Stimulated activated CD4-positive, alpha-beta T cell treated with anti-CD3 and anti-CD28 coated beads, Interleukin-1b, Interleukin-23, amount 100 ng/mL, for 1 hour (primary cell): ENCODE measurements at places on chromosomes 1 and 21.

GRCh38 chr1:6495041-6495441 is 3.6 kb upstream of the PLEKHG5 start:
- DNase-seq, result no peak

GRCh38 chr1:14887044-14887566 is 266.4 kb upstream of the TMEM51 start:
- no peak for DNase-seq

DNA sequence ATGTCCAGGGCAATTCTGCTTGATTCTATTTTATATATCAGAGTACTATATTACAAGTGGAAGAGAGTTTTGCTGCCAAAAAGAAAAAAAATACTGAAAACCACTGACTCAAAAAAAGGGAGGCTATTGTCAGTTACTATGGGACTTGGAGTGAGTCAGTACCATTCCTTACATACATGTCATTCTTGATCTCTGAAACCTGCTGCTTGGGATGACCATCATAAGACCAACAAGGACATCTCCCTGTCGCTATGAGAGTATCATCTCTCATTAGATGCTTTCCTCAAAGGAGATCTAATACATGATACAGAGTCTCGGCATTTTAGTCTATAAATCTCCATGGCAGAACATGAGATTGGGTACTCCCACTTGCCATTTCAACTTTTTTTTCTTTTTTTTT is 11.8 kb upstream of the INPP5B start:
- no peak for DNase-seq

DNA sequence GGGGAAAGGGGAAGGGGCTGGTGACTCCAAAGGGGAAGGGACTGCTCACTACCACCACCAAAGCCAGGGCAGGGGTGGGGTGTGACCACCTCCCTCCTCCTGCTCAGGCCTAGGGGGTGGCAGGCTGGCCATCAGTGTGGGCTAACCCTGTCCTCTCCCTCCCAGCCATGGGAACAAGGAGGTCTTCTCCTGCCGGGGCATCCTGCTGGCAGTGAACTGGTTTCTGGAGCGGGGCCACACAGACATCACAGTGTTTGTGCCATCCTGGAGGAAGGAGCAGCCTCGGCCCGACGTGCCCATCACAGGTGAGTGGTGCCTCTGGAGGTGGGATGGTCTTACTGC is 5.7 kb downstream of the ZC3H12A start:
- DNase-seq, result no peak

GRCh38 chr21:32371913-32372314 is 20.9 kb downstream of the URB1 start:
- DNase-seq, result no peak

DNA sequence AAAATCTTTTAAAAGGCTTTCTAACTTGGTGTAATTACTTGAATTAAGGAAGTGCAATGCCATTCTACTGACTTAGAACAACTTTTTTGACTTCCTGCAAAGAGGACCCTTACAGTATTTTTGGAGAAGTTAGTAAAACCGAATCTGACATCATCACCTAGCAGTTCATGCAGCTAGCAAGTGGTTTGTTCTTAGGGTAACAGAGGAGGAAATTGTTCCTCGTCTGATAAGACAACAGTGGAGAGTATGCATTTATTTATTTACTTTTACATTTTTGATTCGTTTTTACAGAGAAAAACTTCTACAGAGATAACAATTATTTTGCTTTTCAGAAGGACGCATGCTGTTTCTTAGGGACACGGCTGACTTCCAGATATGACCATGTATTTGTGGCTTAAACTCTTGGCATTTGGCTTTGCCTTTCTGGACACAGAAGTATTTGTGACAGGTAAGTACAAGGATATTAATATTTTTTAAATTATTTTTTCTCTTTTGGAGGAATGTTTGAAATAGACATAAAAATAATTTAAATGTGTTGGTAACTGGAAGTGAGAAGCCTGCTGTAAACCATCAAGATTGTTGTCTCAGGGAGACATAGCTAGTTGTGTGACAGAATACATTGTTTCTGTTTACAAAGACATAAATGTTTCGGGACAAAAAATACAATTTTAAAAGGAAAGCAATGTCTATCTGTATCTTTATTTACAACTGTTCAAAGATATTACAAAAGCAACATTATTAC is at the start of gene PTPRC:
TSS of gene PTPRC (plus strand) at position 147 of the 742 bp plus-strand sequence. CDS start at position 376, 229 bp downstream.
- no peak for DNase-seq

GRCh38 chr1:222546548-222547259 is 1.2 kb downstream of the HHIPL2 start:
- DNase-seq, result no peak

DNA sequence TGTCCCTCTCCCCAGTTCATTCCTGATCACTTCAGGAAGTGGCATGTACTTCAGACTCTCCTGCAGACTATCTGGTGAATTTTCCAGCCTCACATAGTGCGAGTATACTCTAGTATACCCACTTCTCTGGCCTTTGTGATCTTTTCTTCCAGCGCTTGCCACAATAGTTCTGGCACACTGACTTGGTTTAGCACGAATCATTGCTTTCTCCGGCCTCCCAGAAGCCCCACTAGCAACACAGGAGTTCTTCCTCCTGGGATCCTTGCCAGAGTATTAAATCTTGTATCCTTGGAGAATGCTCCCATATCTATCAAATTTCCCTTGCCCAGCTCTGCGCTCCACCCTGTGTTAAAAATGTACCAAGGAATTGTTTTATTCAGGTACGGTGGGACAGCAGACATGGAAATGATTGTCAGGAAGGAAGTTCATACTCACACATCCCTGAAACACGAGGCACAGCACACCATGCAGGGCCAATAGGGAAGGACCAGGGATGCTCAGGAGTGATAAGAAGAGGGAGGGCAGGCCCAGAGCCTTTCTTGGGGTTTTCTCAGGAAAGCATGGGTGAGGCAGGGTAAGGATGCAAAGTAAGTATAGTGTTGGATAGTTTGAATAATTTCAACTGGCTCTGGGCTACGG is 136.7 kb downstream of the ADSS2 start:
- DNase-seq, result no peak

DNA sequence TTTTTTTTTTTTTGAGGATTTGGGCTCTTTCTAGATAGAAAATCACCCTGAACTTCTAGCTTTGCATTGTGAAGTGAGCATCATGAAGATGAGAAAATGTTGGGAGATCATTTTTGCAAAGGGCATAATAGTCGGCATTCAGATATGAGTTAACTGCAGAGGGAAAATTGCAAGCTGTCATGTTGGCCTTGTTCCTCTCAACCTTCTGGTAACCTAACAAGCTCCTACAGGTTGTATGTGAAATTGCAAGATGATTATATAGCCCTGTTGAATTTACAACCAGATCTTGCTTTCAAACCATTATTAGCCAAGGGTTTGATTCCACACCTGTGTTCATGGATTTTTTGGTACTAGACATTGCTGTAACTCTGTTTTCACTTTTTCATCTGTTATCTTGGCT is 2.2 kb downstream of the ELOA start:
- no peak for DNase-seq

DNA sequence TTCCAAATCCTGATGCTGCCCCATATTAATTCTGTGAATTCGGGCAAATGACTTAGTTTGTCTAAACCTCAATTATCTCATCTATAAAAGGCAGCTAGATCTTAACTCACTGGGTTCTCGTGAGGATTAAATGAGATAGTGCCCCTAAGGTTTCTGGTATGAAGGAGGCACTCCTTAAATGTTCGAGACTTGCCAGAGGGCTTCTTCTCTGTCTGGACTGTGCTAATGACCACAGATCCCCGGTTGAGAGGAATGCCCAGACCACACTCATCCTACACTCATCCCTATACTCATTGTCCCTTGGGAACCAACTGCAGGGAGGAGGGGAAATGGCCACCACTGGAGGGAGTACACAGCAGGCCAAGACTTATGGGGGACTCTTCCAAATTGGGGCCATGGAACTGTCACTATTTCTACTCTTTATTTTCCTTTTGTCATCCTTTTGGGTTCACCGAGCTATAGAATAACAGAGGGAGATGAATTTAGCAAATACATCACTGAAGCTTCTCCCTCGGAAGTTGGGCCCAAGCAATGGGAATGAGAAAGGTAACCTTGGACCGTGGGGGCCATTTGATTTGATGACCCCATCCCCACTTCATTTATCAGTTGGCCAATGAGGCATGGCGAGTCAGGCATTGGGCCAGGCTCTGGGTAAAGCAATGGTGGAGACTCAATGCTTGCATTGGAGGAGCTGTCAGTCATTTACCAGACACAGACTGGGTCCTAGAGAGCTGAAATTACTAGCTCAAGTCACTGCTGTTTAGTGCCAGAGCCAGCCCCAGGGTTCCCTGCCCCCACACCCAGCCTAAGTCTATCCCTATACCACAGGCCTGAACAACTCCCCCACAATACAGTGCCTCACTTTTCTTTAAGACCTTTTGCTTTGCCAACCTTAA is 5.1 kb downstream of the ATF3 start:
- DNase-seq, result no peak
